Stimulated activated CD8-positive, alpha-beta memory T cell treated with anti-CD3 and anti-CD28 coated beads, Interleukin-4, amount 100 ng/mL, for 48 hours (primary cell): ENCODE measurements at places on chromosomes 12 and 14.

DNA sequence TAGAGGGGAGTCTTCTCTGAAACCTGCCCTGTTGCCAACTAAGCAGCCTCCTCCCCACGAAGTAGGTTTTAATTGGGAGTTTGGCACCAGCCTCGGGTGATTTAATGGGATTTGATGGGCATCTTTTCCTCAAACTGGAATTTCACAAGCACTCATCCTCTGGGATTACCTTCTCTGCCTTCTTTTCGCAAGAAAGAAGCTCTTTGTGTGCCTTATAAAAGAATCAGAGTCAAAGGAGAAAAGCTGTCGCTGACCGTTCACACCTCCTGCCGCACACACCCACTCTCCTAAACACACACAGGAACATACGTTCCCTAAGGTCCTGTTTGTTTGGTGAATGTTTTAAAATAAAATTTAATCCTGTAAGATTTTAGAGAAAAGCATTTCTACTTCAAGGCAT lies 84.0 kb downstream of the PRMT8 start:
- no peak for DNase-seq

DNA sequence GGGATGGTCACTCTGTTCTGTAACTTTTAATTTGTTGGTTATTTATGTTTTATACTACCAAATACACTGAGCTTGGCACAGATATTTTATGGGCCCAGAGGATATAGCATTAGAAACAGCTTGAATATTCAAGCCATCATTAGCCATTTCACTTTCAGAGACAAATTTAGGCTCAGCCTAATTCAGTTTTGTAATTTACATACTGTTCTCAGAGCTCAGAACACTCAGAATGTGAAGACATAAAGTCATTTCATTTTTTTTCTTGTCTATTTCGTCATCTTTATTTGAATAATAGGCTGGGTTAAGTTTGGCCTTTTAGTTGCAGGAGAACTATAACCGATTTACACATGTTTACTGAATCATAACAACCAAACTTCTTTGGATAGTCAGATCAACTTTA lies 361.7 kb downstream of the SNAPC1 start:
- no peak for DNase-seq

GRCh38 chr14:76257111-76257803 lies 105.5 kb downstream of the GPATCH2L start:
- DNase-seq = no peak

DNA sequence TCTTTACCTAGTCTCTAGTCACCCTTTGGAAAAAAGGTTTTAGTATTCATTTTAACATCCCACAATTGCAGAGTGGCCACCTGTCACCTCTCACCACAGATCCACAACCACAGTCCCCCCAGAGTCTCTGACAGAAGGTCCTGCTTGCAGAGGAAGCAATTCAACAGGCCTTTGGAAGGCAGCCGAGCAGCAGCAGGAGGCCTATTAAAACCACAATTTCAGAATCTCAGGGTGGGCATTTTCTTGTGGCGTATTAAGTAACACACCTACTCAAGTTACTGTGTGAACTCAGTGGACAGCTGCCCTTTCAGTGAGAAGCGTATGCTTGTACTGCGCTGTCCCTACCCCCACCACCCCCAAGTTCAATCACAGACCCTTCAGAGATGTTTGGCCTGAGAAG lies 234.0 kb upstream of the HMGA2 start:
- no peak for DNase-seq

GRCh38 chr12:118126119-118126757 lies 9.7 kb upstream of the PEBP1 start:
- no peak for DNase-seq

GRCh38 chr12:130547480-130548155 lies 168.5 kb downstream of the RIMBP2 start:
- no peak for DNase-seq

GRCh38 chr12:104406164-104406563 lies 50.6 kb upstream of the CHST11 start:
- no peak for DNase-seq

- DNase-seq = no peak
Observed at GRCh38 chr12:44464180-44464579, 411.9 kb downstream of the NELL2 start.

- no peak for DNase-seq
Observed at GRCh38 chr12:40560848-40561247, 131.4 kb upstream of the CNTN1 start.

GRCh38 chr12:110029290-110029815 lies 19.0 kb downstream of the C12orf76 start:
- no peak for DNase-seq

GRCh38 chr12:124233041-124233796 lies 61.7 kb upstream of the RFLNA start:
- no peak for DNase-seq

GRCh38 chr12:108162207-108162606 lies 33.1 kb downstream of the WSCD2 start:
- no peak for DNase-seq

- no peak for DNase-seq
Observed at GRCh38 chr12:31222620-31223222, 103.2 kb downstream of the SINHCAF start.

- DNase-seq = no peak
Observed at GRCh38 chr14:32594766-32595165, 265.7 kb downstream of the AKAP6 start.

GRCh38 chr14:55645145-55645544 lies 65.1 kb downstream of the KTN1 start:
- no peak for DNase-seq

DNA sequence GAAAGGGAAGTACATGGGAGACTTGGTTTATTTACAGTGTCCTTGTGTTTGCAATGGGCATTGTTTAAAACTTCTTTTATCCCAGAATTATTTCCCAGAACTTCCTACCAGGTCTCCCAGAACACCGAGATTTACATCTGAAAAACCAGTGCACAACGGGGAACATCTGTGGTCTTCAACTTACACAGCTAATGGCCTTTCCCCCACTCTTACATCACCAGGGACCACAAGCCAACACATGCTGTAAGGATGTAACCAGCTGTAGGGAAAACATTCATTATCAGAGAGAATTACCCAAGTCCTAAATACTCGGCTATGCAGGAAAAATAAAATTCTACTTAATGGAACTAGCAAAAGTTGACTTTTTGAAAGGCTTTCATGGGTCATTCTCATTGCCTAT lies 267.6 kb downstream of the DUSP6 start:
- DNase-seq = no peak

- peak; percentile 39 for DNase-seq
Observed at GRCh38 chr14:99971941-99972747, 93.1 kb upstream of the EVL start.

DNA sequence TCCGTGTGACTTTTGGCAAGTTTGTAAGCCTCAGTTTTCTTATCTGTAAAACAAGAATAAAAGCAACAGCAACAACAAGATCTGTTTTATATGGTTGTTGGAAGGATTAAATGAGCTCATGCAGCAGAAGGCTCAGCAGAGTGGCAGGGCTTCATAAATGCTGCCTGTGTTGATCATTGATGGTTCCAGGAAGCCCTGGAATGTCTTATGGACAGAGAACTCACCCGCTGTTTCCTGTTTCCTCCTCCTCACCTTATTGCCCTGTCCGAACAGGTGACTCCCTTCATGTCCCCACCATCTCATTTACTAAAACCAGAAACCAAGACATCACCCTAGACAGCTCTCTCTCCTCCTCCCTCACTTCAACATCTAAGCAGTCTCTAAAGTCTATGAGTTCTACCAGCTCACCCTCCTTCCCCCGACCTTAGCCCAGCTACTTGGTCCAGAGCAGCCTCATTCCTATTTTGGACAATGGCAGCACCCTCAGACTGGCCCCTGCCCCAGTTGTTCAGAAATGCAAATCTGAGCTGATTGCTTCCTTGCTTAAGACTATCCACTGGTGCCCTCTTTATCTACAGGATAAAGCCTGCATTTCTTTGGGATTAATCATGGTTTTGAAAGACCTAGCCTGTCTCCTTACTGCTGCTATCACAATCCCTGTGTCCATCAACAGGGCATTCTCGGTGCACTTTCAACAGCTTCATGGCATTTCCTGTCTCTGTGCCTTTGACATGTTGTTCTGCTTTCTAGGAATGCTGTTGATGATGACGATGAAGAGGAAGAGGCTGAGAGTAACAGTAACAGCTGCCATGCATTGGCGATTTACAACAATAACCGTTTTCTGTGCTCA lies 21.4 kb upstream of the GSG1 start:
- no peak for DNase-seq

DNA sequence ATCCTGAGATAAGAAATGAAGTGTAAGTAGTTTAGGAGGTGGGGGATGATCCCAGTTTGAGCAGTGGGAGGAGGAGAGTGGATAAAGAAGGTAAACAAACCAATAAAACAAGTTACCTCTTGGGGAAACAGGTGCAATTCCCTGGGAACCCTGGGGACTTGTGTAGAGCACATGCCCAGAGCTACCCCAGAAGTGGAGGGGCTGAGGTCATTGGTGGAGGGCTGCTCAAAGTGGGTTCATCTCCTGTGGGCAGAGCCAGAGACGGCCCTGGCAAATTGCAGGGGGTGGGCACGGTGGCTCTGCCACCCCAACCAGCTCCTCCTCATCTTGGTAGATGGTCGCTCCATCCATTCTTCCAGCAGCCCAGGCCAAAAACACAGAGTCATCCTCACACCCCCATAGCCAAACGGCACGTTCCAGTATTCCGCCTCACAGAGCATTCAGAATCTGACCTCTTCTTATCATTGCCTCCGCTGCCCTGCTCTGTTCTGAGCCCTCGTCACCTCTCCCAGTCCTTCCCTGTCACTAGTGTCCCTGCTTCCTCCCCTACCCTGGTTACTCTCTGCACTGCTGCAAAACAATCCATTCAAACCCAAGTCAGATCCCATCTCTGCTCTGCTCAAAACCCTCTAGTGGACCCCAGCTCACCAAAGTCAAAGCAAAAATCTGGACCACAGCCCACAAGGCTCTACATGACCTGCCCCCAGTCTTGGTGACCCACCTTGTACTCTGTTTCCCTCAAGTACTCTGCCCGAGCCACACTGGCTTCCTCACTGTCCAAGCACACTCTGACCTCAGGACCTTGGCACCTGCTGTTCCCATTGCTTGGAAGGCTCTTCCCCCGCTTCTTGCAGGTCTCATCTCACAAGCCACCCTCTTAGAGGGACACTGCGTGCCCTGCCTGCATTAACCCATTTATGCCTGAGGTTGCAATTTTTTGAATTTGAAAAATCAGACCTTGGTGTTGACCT lies 5.5 kb downstream of the CYP46A1 start:
- no peak for DNase-seq

GRCh38 chr12:28086521-28087155 lies 103.6 kb upstream of the CCDC91 start:
- DNase-seq = no peak

DNA sequence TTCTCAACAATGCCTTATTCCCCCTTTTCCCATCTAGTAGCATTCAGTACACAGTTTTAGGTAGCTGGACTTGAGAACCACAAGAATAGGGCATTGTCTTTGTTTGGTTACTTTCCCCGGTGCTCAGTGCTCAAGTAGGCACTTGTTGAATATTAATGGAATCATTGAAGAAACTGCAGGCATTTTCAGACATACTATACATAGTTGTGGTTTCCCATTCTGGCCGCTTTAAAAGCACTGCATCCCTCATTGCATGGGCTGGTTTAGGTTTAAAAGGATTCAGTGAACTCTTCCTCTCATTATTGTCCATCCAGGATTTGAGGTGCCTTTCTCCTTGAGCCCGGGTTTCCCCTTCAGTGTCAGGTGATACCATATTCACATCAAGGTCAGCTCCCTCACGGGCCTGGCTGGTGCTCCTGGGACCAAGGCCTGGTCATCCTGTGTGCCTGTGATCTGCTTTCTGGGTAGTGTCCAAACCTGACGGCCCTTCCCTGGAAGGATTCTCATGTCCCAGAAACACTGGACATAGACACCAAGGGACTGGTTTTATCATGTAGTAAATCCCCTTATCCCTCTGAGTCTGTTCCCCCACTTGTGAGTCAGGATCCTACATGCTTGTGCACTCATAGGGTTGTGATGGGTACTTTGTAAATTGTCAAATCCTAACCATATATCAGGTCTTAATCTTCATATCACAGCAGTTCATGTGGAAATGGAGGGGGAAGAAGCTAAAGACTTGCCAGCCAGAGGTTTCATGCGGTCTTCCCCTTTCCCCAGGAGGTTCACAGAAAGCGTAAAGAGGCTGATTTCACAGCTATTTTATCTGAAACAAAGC lies 7.4 kb downstream of the TCP11L2 start:
- no peak for DNase-seq

GRCh38 chr12:19855851-19856250 lies 416.6 kb downstream of the AEBP2 start:
- DNase-seq = no peak

DNA sequence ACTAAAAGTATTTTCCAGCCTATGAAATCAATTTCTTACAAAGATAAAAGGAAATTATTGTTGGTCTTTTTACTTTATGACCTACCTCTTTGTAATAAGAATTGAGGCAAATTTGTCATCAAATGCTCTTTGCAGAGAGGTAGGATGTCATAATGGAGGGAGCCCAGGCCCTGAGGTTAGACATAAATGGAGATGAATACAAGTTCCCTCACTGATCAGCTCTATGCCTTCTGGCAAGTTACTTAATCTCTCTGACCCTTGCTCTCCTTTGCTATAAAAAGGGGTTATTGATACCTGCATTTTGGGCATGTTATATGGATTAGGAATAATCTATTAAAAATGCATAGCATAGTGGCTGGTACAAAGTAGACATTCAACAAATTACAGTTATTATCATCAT lies 146.9 kb upstream of the KRR1 start:
- DNase-seq = no peak

- no peak for DNase-seq
Observed at GRCh38 chr12:105417732-105418131, 87.2 kb downstream of the C12orf75 start.

GRCh38 chr14:101124815-101125214 lies 221.3 kb upstream of the RTL1 start:
- DNase-seq = peak; percentile 9

DNA sequence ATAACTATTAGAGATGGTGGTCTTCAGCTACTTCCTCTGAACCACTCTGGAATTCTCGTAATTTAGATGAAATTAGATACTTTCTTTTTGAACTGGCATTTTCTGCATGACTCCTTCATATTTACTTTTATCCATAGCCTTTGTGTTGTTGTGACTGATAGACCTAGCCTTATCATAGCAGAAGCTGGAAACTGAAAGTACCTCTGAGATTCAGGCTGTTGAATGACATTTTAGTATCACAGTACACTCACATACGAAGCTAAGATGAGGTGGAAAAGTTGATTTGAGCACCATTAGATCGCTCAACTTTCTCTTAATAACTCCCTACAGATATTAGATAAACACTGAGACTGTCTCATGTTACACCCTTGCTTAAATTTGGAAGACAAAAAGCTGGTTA lies 525.1 kb upstream of the FBXO33 start:
- no peak for DNase-seq

DNA sequence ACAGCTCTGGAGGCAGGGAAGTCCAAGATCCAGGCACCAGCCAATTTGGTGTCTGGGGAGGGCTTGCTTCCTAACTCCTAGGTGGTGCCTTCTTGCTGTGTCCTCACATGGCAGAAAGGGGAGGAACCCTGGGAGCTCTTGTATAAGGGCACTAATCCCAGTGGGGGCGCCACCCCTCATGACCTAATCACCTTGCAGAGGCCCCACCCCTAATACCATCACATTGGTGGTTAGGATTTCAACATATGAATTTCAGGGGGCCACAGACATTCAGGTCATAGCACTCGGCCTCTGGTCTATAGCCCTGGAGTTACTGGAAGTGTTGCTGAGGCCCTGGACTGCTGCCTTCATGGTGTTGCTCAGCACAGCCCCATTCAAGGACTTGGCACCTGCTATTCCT lies 14.6 kb downstream of the PSMD9 start:
- no peak for DNase-seq
